ENCODE measurements at places on chromosomes 5 and 9. TPM values are rescaled to one million over a fixed set of nuclear protein-coding genes. Genes with fewer than 3 reads are reported as not detected.
A peak's percentile ranks its signal among the peaks of the same experiment; 100 is the strongest.

DNA sequence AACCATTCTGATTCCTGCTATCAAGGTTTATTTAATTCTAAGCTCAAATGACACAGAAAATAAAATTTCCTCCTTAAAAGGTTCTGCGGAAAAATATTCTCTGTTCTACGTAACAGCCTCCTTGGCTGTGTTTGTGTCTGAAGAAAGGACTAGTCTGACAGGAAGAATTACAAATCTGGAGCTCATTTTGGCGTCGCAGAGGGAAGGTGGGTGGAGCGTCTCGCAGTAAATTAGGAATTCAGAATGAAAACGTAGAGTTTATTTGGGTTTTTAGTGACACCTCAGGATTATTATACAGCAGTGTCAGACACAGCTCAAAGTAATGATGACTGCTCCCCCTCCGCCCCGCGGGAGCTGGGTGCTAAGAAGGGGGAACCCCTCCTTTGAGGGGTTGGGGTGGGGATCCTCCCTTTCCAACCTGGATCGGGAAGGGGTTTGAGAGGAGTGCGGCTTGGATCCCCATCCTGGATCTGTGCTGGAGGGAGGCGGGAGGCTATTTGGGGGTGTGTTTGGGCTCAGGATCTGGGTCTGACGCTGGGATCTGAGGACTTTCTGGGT lies 933 bp upstream of the TGFBR1 start:
- H3K36me3 ChIP-seq, result peaks cover 22% of the 10 kb centered on the region
- no peak for DNase-seq
- peaks cover 52% of the 10 kb centered on the region for H3K4me1 ChIP-seq
- no peaks in the 10 kb centered on the region for H3K27me3 ChIP-seq
- peak overlapping the region; percentile 88 for H3K27ac ChIP-seq

- H3K27me3 ChIP-seq, result no peaks in the 10 kb centered on the region
- no peak for DNase-seq
- no peaks in the 10 kb centered on the region for H3K4me1 ChIP-seq
Measured at GRCh38 chr9:22395687-22396141, 50.9 kb upstream of the DMRTA1 start.

GRCh38 chr9:98442541-98442940 lies 187.1 kb upstream of the TBC1D2 start:
- no peaks in the 10 kb centered on the region for H3K36me3 ChIP-seq
- H3K27me3 ChIP-seq, result peaks cover 7% of the 10 kb centered on the region

NAIP gene
- total RNA-seq, result 7.4 TPM
